ENCODE measurements at places on chromosomes 16 and 17. TPM values are rescaled to one million over a fixed set of nuclear protein-coding genes. Genes with fewer than 3 reads are reported as not detected.

- DNase-seq: no peak
Measured at GRCh38 chr17:42221886-42222745, 27.8 kb upstream of the GHDC start.

DNA sequence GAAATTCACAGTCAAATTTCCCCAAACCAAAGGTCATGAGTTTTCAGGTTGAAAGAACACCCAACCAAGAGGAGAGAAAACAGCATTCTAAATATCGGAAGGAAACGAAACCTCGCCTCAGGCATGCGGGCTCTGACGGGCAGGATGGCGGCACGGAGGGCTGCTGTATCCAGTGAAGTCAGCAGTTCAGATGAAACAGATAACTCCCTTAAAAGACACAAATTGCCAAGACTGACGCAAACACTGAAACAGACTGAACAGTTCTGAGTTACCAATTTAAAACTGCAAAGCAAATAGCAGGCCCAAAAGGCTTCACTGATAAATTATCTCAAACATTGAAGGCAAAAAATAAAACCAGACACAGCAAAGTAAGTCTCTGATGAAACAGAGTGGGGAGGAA lies 20.6 kb upstream of the CDH15 start:
- DNase-seq: no peak

B4GALNT2 gene
- total RNA-seq: 0.03 TPM

TUBB3 gene
- 6.8 TPM for total RNA-seq

RHBDL1 gene
- total RNA-seq: 1.8 TPM

DNA sequence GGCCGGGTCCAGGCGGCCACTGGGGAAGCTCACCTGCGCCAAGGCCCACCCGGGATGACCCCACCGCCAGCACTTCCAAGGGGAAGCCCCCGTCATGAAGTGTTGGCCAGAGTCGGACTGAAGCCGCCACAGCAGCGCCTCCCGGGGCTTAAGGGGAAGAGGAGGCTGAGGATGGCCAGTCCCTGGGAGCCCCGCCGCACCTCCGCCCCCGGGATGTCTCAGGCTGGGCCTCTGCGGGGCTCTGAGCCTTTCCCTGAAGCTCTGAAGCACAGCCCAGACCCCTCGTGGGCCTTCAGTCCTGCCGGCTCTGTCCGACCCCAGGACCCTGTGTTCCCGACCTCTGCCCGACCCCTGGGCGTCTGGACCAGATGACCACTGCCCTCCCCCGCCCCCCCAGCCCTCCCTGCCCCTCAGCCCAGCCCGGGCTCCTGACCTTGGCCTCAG lies 42.8 kb upstream of the ACSF3 start:
- no peak for DNase-seq

GRCh38 chr16:6663668-6664067 lies 669.0 kb upstream of the RBFOX1 start:
- DNase-seq: no peak
